ENCODE measurements at places on chromosomes 3 and 15.

- no peak for DNase-seq
Observed at GRCh38 chr15:100681335-100681746, 79.0 kb downstream of the ASB7 start.

DNA sequence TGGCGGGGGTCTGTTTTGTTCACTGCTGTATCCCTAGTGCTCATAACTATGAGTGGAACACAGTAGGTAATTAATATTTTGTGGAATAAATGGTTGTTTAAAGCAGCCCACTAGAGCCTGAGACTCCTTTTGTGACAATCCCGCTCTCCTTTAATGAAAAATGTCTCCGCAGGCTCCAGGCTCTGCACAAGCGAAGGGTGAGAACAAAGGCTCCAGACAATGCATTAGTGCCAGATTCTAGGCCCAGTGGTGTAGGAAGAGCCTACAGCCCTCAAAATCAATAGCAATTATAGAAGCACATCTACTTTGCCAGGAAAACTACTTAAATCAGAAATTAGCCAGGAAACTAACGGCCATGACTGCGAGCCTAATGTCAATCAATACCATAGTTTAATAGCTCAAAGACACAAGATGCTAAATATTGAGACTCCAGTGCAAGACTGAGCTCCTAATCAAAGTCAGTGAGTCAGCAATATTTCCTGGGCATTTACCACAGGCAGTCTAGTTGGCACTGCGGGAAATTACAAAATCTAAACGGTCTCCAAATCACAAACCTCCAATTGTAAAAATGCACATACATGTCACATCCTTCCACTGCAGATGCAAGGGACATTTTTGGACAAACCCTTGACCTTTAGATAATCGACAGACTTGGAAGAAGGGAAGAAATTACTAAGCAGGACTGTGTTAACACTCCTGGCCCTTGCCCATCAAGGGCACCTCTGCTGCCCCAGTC is 2.3 kb downstream of the ANXA2 start:
- no peak for DNase-seq

DNA sequence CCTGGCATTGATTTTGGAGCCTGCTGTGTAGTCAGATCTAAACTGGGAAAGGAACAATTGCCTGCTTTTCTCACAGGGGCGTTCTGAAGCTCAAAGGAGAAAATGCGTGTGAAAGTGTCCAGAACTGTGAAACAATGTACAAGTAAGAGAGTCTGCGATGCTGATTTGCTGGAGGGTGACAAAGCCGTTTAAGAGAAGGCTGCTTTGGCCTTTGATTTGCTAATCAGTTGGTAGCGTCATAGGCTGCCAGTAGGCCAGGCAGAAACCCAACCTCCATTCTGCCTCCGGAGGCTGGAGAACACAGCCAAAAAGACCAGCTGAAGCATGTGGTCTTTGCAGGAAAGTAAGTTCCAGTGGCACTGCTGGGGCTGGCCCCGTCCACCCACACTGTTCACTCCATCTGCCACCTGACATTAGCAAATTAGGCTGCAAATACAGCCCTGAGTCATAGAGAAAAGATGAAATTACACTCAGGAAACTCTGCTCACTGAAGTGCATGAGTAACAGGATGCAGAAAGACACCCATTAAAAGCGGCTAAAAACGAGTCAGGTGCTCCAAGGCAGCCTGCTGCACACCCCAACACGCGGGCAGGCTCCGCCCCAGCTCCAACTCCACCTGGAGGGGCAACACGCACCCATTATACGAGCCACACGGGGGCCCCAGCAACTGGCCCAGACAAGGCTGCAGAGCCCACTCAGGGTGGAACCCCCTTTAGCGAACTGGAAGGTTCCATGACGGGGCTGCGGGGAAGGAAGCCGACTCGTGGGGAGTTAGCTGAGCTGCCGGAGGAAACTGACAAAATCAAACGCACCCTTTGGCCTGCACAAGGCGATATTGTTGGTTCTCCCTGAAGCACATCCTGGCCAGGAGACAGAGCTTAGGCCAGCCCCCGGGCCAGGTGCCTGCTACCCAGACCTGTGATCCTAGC is 31.6 kb downstream of the ZDHHC19 start:
- DNase-seq, result no peak

- no peak for DNase-seq
Observed at GRCh38 chr15:99961011-99961441, 227.8 kb upstream of the LYSMD4 start.

GRCh38 chr3:34881026-34881425 is 758.3 kb upstream of the ARPP21 start:
- DNase-seq, result no peak

- no peak for DNase-seq
Observed at GRCh38 chr3:46359733-46360493, 6.0 kb downstream of the CCR2 start.

- no peak for DNase-seq
Observed at GRCh38 chr3:25235466-25235865, 192.6 kb upstream of the RARB start.

- DNase-seq, result no peak
Observed at GRCh38 chr3:53223025-53223424, 32.8 kb downstream of the TKT start.

GRCh38 chr3:188929137-188929536 is 242.6 kb upstream of the TPRG1 start:
- no peak for DNase-seq

DNA sequence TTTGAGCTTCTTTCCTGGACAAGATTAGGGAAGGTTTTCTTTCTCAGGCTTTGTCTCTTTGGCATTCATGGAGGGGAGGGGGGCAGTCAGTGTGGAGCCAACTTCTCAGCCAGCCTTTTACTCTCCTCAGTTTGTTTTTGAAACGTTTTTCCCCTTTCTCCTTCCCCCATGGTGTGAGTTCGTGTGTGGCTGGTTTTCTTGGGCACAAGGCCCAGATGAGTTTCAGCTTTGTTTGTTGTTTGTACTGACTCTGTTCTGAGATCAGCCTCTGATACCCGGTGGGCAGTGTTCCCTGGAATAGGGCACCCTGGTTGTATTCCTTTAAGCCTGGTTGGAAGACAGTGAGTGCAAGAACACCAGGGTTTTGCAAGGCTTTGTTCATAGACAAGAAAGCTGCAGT is 168.2 kb upstream of the RARB start:
- no peak for DNase-seq

DNA sequence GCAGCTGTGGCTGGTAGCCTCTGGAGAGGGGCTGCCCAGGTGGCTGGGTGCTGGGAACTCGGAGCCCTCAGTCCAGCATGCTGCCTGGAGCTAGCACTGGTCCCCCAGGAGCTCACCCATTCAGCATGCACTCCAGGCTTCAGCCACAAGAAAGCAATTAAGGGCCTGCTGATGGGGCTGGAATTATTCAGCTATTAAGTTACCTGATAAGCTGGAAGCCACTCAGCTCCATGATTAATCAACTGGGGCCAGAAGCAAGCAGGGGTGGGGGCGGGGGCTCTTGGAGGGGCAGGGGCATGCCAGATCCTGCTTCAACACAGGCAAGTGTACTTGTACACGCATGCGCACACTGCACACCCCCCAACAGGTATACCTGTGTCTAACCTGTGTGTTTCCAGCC is 22.1 kb upstream of the TMEM115 start:
- no peak for DNase-seq

GRCh38 chr3:9172851-9173321 is 76.6 kb downstream of the SRGAP3 start:
- DNase-seq, result no peak

- DNase-seq, result no peak
Observed at GRCh38 chr15:72994534-72995177, 57.6 kb upstream of the NEO1 start.

DNA sequence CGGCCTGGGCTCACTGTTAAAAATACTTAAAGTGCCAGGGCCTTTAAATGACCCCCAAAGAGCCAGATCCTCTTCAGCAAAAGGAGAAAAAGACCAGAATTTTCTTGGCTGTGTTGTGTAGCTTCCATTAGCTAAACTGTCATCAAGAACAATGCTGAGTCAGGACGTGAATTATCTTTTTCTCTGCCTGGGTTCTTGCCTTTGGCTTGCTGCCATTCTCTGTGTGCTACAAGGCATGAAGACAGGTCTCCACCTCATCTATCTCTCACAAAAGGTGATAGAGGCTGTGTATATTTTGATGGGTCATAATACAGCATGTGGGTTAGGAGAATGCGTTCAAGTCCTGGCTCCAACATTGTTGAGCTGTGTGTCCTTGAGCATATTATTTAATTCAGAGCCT is 52.4 kb upstream of the SELENOK start:
- no peak for DNase-seq

GRCh38 chr3:36688815-36689214 is 75.5 kb downstream of the DCLK3 start:
- DNase-seq, result no peak

DNA sequence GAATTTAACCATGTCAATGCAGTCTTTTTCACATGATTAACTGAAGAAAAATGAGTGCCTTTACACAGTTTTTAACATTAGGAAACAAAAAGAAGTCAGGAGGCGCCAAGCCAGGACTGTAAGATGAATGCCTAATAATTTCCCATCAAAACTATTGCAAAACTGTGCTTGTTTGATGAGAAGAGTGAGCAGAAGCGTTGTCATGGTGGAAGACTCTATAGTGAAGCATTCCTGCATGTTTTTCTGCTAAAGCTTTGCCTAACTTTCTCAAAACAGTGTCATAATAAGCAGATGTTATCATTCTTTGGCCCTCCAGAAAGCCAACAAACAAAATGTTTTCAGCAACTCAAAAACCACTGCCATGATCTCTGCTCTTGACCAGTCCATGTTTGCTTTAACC is 156.8 kb upstream of the CDIN1 start:
- no peak for DNase-seq

DNA sequence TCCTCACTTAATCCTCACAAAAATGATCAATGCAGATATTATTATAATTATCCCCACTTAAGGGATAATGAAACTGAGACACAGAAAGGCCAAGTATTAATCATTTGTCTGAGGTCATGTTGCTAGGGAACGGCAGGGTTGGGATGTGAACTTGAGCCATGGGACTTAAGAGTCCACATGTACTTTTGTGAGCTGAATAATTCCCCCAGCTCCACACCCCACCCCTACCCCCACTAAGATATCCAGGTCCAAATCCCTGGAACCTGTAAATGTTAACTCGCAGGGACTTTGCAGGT is 290.5 kb upstream of the GADL1 start:
- no peak for DNase-seq

DNA sequence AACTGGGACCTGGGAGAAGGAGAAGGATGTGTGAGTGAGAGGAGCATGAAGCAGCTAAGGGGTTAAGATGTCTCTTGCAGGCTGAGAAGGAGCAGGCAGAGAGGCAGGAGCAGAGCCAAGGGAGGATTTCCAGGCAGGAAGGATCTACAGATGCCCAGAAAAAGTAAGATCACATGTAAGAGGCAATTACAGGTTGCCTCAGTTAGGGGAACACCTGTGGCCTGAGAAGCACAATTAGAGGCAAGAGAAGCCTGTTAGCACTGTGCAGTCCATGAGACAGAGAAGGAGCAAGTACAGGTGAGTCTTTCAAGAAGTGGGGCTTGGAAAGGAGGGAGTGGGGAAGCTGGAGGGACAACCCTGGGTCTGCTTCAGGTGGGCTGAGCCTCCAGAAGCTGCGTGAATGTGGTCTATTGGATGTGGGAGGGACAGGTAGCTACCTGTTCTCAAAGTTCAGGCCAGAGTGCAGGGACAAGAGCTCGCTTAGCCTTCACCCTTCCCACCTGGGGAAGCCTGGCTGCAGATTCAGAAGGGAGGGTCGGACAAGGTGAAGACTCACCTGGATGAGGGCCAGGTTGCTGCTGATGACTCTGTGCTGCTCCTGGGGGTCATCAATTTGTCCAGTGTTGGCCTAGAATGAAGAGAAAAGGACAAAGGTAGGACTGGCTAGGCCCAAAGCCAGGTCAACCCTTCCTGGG is 50.7 kb downstream of the SLC41A3 start:
- no peak for DNase-seq
